ENCODE measurements at places on chromosomes 12 and 14.

GRCh38 chr12:47547077-47547476 lies 158.8 kb downstream of the RPAP3 start:
- DNase-seq = peak; percentile 40

DNA sequence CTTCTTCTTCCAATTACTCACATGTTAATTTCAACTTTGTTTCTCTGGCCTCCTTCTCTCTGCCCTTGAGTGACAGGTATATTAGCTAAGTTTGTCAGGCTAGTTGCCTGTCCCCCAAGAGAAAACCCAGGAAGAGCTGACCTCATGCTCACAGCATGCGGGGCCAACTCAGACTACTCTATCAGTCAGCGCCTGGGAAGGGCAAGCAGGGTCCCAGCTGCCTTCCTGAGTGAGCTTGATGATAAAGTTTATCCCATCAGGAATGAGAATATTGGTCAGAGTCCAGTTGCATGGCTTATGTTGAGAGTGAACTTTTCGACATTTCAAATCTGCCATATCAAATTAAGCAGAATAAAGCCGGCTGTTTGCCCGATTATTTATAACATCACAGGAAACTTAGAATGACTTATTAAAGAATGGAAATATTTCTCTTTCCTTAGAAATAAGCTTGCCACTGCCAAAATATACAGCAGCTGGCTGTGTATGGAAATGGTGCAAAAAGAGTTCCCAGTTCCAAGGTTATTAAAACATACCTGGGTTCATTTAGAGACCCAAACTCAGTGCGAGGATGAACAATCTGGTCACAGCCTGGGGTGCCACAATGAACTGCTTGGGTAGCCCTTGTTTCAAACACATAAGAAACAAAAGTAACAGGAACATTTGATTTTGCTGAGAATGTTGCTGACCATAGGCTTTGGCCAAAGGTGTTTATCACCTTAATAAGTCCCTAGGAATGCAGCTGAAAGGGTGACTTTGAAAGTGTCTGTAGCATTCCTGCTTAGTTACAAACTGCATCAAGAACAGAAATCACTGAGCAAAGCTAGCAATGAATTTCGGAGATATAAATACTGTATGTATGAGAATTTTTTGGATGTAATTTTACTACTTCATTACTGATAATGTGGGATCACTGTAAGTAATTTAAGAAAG lies 1553.8 kb upstream of the FLRT2 start:
- DNase-seq = peak; percentile 46

GRCh38 chr14:92988786-92989755 lies 66.1 kb downstream of the CHGA start:
- peak; percentile 62 for DNase-seq

DNA sequence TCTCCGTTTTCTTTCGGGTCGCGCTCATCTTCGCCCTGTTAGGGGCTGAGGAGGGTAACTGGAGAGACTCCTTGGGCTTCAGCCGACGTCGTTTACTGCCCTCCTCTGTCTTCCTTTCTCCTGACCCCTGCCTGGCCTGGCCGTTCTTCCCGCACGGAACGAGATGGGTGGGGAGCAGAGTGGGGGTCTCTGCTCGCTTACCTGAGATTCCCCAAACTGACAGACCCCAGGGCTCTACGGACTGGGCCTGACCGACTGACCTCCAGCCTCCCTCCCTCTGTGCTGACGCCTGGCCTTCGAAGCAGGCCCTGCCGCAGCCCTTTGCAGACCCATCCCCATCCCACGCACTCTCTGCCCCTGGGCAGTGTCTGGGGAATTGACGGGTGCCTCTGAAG lies 439 bp downstream of the GOLGA5 start:
- DNase-seq = no peak

- no peak for DNase-seq
Observed at GRCh38 chr12:1922985-1923384, 4.5 kb upstream of the CACNA2D4 start.

GRCh38 chr14:62015945-62016344 lies 253.7 kb downstream of the SNAPC1 start:
- DNase-seq = peak; percentile 65

DNA sequence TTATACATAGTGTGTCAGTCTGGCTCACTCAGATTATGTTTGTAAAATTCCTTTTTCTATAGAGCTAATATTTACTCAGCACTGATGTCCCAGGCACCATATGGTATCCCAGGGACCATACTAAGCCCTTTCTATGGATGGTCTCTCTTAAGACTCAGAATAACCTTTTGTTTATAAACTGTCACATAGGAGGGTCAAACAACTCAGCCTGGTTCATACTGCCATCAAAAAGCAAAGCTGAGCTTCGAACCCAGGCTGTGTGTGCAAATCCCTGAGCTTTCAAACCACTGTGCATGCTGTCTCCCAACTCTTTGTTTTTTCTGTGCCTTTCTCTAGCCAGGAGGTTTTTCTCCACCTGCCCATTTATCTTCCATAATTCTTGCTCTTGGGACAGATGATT lies 135.6 kb upstream of the ARHGAP5 start:
- DNase-seq = no peak

- DNase-seq = peak; percentile 17
Observed at GRCh38 chr14:50397390-50398188, 908 bp upstream of the CDKL1 start.

GRCh38 chr12:106644335-106645073 lies 61.7 kb downstream of the RFX4 start:
- no peak for DNase-seq

- peak; percentile 76 for DNase-seq
Observed at GRCh38 chr12:42119085-42119633, 25.5 kb downstream of the GXYLT1 start.

DNA sequence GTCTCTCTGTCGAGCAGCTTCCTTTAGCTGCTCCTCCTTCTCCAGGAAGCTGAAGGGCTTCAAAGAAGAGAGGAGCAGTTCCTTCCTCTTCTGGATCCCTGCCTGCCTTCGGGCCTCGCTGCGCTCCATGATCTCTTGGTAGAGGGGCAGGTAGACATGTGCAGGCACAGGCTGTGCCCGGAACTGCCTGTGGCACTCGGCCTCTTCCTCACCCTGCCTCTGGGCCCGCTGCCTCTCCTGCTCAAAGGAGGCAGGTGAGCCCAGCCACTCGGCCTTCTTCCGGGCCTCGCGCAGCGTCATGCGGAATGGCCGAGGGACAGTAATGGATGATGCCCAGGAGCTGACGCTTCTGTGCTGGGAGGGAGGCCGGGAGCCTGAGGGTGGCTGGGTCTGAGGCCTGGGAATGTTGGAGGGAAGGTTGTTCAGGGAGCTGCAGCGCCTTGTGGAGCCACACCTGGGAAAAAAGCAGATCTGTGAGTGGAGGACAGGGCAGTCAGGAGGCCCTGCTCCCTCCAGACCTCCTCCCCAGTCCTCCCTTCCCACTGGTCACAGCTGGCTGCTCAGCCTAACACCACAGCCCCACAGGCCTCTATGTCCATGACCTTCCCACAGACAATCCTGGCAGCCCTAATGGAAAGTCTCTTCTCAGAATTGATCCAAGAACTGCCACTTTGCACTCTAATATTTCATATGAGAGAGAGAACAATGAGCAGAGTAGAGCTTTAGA lies 5.3 kb downstream of the FAM161B start:
- DNase-seq = no peak

GRCh38 chr12:64385468-64385867 lies 5.1 kb downstream of the C12orf56 start:
- no peak for DNase-seq

DNA sequence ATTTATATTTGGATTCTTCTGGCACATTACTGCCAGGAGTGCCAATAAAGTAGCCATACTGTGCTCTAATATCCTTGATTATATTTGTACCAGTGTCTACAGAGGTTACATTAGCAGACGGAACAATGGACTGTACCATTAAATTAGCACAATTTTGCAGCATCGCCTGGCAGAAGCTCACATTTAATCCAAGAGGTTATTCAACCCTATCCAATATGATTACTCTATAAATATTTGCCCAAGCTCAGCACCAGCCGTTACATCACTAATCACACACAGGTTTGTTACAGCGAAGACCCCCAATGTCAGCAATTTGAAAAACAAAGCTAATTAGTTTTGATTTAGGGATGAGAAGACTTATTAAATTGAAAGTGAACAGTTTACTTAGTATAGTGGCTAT lies 16.9 kb upstream of the MGST1 start:
- DNase-seq = no peak

DNA sequence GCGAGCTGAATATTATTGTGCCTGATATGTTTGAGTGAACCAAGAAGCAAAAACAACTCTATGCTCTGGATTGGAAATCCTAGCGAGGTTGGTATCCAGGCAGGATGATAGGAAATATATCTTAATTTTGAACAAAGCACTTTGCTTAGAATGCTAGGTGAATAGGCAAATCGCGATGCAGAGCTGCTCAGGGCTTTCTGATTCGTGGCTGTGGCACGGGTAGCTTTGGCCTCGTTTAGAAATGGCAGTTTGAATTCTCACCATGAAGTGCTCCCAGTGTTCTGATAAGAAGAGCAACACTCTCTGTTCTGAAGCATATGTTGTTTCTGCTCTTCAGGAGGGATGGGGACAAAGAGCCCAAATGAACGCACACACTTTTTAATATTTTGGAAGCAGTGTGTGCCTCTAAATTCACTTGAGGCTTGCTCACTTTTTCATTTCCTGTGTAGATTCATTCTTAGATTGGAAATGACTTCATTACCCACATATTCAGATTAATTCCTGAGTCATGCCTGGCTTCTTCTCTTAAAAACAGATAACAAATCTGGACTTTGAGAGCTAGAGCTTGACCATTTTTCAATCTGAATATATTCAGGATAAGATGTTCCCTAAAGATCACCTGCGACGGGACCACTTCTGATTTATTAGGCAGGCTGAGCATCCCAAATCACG lies 200.9 kb downstream of the RPAP3 start:
- peak; percentile 53 for DNase-seq

DNA sequence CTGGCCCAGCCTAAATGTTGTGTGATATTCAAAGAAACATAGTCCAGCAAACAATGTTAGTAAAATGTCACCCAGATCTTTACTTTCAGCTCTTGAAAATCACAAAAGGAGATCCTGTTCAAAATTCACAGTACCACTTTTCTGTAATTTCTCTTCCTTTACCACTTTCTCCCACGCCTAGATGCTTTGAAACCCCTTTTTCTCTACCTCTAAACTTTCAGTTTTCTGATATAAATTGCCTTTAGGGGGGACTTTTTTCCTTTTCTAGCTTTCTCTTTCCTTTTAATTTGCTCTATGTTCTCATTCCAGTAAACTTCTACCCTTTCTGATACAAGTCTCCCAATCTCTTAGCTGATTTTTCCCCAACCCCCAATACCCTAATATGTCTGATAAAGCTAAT lies 101.8 kb downstream of the LMO3 start:
- no peak for DNase-seq

- peak; percentile 52 for DNase-seq
Observed at GRCh38 chr12:124687917-124688316, 120.5 kb upstream of the NCOR2 start.

DNA sequence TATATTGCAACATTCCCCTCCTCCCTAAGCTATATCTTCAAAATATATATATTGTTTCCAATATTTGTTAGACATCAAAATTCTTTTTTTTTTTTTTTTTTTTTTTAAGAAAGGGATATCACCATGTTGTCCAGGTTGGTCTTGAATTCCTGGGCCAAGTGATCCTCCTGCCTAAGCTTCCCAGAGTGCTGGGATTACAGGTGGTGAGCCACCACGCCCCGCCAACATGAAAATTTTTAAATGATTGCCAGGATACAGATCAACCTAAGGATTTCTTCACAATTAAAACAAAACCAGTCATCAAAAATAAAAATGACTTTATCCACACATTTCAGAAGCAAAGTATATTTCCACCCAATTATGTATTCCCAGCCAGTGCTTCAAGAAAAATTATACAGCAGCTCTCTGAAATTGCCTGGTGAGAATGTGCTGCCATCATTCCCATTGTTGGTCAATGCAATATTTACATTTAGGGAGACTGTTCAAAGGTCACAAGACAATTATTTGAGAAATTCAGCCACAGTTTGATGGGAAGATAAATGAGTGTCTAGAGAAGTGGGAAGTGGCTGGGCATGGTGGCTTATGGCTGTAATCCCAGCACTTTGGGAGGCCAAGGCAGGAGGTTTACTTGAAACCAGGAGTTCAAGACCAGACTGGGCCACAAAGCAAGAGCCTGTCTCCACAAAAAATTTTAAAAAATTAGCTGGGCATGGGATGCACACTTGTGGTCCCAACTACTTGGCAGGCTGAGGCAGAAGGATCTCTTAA lies 141.7 kb upstream of the AMIGO2 start:
- DNase-seq = peak; percentile 7

GRCh38 chr14:52150162-52150561 lies 81.3 kb upstream of the NID2 start:
- DNase-seq = no peak
